ENCODE measurements at places on chromosomes 2 and 18.

DNA sequence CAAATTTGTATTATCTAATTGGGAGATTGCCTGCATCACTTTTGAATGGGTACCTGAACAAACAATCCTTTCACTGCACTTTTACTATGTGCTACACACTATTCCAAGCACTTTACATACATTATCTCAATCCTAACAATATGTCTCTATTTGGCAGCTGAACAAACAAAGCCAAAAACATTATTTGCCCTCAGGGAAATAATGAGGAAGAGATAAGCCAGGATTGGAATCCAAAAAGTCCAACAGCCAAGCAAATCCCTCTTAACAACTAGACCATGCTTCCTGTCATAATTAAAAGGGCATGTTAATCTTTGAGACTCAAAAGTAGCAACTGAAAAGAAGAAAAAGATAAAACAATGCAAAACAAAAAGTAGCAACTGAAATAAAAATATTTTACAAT lies 32.1 kb downstream of the RPRD1A start:
- DNase-seq, result no peak

DNA sequence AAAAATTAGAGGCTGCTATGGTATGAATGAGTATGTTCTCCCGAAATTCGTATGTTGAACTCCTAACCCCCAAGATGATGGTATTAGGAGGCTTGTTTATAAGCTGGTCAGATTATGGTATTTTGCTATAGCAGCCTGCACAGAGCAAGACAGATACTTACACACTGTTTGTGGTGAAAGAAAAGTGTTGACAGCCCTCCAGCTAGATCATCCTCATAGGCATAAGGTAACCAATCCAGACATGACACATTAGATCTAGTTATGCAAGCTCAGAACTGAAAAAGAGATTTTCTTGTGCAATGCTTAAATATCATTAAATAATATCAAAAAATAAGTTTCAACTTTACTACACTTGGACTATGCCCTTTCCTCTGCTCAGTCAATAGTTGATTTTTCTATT lies 107.1 kb downstream of the ABCA12 start:
- no peak for DNase-seq

- peak; percentile 19 for DNase-seq
These were observed 2.1 kb upstream of the SPIRE1 start for GRCh38 chr18:12659904-12660605.

- DNase-seq, result no peak
These were observed 108.2 kb upstream of the CAPN13 start for GRCh38 chr2:30915486-30915885.

- DNase-seq, result no peak
These were observed 247.5 kb downstream of the DYSF start for GRCh38 chr2:71700658-71701397.

DNA sequence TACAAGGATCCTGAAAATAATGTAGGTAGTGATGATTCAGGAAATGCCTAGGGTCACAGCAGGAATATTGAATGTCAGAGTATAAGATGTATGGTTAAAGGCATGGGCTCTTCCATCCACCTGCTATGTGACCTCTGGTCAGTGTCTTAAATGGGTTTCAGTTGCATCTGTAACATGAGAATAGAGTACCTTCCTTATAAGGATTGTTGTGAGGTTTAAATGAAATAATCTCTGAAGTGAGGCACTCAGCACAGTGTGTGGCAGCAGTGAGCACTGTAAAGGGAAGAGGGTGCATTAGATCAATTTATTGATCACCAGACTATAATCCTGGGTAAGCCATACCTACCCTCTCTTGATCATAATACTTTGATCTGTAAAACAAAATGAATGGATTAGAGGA lies 319.1 kb downstream of the SLC4A3 start:
- no peak for DNase-seq

DNA sequence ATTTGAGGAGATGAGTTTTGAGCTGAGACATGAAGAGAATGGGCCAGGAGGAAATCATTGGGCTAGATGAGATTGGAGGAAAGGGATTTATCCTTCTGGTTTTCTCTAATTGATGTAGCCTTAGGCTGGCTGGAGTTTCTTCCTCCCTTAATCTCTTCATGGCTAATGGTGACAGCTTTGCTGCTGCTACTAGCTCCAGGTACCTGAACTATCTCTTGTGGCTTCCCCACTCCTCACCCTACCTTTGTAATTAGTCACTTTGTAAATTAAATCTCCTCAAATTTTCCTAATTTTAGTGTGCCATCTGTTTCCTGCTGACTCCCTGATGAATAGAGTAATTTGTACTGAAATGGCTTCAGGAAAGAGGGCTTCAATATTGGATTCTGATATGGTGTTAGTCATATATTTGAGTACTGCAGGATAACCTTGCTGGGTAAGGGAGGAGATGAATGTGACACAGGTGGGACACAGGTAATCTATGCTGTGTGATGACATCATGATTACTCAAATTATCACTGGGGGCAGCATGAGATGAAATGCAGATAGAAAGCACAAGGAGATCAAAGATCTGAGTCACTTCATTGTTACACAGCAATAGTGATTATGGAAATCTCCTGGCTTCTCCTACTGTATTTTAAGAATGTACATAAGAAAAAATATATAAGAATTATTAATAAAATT lies 1134.1 kb upstream of the DDX18 start:
- no peak for DNase-seq
